ENCODE measurements at places on chromosomes 12 and 14. TPM values are rescaled to one million over a fixed set of nuclear protein-coding genes. Genes with fewer than 3 reads are reported as not detected.

Gene PPHLN1
- 87.6 TPM for total RNA-seq

Gene TOGARAM1
- total RNA-seq: 5.9 TPM

Gene SLC7A7
- 380 TPM for total RNA-seq

Gene HCAR1
- total RNA-seq: 5.2 TPM

Gene AMHR2
- total RNA-seq: 0.28 TPM

Gene CREBL2
- 25.0 TPM for total RNA-seq

Gene ZC2HC1C
- total RNA-seq: 2.5 TPM

Gene RASSF9
- total RNA-seq: 0.20 TPM

Gene ADGRD1
- total RNA-seq: 3.6 TPM

Gene CAPS2
- not detected for total RNA-seq

Gene KCNJ8
- 88.7 TPM for total RNA-seq

Gene MIS18BP1
- 31.4 TPM for total RNA-seq

Gene GPR162
- 1.2 TPM for total RNA-seq

Gene OLR1
- total RNA-seq: 176 TPM

Gene TAS2R9
- total RNA-seq: not detected

Gene BCL11B
- total RNA-seq: 0.05 TPM

Gene CEP170B
- 32.0 TPM for total RNA-seq

Gene C14orf132
- 0.05 TPM for total RNA-seq

Gene RERGL
- not detected for total RNA-seq

Gene BICDL1
- 14.2 TPM for total RNA-seq

Gene C12orf50
- total RNA-seq: not detected

Gene SERPINA9
- not detected for total RNA-seq

Gene OR4E1
- 0.23 TPM for total RNA-seq

Gene CFAP251
- 1.2 TPM for total RNA-seq

Gene CD163L1
- total RNA-seq: 0.11 TPM

Gene SLC5A8
- not detected for total RNA-seq

Measured in Caco-2 (cell line).